Peyer's patch (tissue), 4 donors: ENCODE measurements at places on chromosomes 11 and 22. TPM values are rescaled to one million over a fixed set of nuclear protein-coding genes. Genes with fewer than 3 reads are reported as not detected.
A peak's percentile ranks its signal among the peaks of the same experiment; 100 is the strongest.

Gene TCN1
- not detected for total RNA-seq

Gene RTN4RL2
- total RNA-seq: not detected

Gene KRTAP5-11
- total RNA-seq: not detected

Gene PTDSS2
- total RNA-seq: 29.7 TPM

Gene GGTLC2
- total RNA-seq: not detected

Gene KCNJ11
- total RNA-seq: not detected

Gene RAB38
- total RNA-seq: 3.7 TPM

GRCh38 chr11:115552151-115552772 is 48.0 kb upstream of the CADM1 start:
- no peaks in the 10 kb centered on the region for H3K36me3 ChIP-seq
- H3K4me1 ChIP-seq: no peaks in the 10 kb centered on the region
- H3K27ac ChIP-seq: no peak overlapping the region
- DNase-seq: no peak
- no peaks in the 10 kb centered on the region for H3K27me3 ChIP-seq
- no peak overlapping the region for H3K4me3 ChIP-seq

DNA sequence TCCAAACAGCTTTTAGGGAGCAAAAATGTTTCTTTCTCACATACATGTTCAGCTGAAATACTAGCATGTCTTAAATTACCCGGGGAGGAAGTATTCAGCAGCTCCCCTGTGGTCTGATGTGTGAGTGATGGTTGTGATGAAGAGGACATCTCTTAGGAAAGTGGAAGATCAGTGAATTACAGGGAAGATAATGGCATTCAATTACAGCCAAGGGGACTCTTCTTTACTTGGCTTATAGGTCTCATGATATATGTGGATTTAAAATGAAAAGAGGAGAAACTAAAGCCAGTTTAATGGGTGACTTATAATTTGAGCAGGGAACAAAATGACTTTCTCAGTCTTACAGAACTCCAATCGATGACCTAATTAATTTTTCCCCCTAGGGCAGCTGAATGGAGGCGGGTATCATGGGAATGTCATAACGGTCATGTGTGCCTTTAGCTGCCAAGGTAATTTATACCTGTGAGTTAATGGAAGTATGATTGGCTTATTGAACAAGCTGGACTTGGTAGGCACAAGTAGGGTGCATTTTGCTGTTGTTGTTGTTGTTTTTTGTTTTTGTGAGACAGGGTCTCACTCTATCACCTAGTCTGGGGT is 198.8 kb downstream of the HIPK3 start:
- no peaks in the 10 kb centered on the region for H3K36me3 ChIP-seq
- no peak overlapping the region for H3K4me3 ChIP-seq
- H3K27ac ChIP-seq: no peak overlapping the region
- H3K4me1 ChIP-seq: no peaks in the 10 kb centered on the region
- no peaks in the 10 kb centered on the region for H3K27me3 ChIP-seq

DNA sequence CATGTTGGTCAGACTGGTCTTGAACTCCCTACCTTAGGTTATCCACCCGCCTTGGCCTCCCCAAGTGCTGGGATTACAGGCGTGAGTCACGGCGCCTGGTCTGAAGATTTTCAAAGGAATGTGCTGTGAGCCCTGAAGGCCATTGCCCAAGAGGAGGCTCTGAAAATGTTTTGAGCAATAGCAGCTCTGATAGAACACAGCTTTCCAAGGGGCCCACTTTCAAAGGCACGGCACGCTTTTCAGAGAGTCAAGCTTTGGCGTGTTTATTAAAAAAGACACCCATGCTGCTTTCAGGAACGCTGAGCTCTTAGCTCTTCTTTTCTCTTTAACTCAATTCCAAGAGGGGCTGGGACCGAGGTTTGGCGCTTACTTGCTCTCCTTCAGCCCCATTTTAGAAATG is 73.8 kb upstream of the CDON start:
- no peaks in the 10 kb centered on the region for H3K27me3 ChIP-seq
- no peak overlapping the region for H3K27ac ChIP-seq
- no peak for DNase-seq
- no peak overlapping the region for H3K4me3 ChIP-seq
- H3K36me3 ChIP-seq: no peaks in the 10 kb centered on the region

DNA sequence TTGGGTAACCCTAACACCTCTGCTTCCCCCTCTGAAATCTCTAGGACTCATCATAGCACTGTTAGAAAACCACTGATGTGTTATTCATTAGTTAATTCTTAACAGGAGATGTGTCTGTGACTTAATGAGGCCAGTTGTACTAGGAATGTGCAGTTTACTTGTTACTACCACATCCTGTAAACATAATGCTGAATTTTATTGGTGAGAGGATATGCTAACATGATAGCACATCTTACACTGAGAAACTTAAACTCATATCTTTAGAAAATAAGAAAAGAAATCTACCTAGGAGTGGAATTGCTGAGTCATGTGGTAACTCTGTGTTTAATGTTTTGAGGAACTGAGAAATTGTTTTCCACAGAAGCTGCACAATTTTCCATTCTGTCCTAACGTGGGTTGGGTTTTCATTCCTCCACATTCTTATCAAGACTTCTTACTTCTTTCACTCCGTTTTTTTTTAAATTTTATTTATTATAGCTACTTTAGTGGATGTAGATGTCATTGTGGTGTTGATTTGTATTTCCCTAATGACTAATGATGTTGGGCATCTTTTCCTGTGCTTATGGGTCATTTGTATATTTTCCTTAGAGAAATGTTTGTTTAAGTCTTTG is 33.7 kb downstream of the RNF121 start:
- H3K4me1 ChIP-seq: no peaks in the 10 kb centered on the region
- H3K4me3 ChIP-seq: no peak overlapping the region
- DNase-seq: no peak
- H3K36me3 ChIP-seq: peaks cover 23% of the 10 kb centered on the region
- no peak overlapping the region for H3K27ac ChIP-seq

GRCh38 chr22:41815716-41816115 is 15.2 kb downstream of the CCDC134 start:
- H3K4me1 ChIP-seq: no peaks in the 10 kb centered on the region
- no peaks in the 10 kb centered on the region for H3K27me3 ChIP-seq
- no peaks in the 10 kb centered on the region for H3K36me3 ChIP-seq
- H3K4me3 ChIP-seq: no peak overlapping the region
- no peak for DNase-seq
- H3K27ac ChIP-seq: no peak overlapping the region

DNA sequence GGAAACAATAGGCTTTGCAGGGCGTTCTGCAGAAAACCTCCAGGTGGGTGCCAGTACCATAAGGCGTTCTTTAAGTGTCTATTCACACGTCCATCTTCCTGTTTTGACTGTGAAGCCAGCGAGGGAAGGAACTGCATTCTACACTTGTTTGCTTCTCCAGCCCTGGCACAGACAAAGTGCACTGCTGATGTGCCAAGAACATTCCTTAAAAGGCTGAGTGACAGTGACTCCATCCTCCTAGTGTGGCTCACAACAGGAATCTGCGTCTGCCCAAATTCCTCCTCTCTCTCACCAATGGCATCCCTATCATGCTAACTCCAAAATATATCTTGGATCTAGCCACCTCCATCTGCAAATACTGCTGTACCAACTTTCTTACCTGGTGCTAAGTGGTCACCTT is 407.4 kb upstream of the SYN3 start:
- H3K27me3 ChIP-seq: no peaks in the 10 kb centered on the region
- no peak overlapping the region for H3K27ac ChIP-seq
- DNase-seq: no peak
- H3K4me1 ChIP-seq: no peaks in the 10 kb centered on the region
- H3K4me3 ChIP-seq: no peak overlapping the region

DNA sequence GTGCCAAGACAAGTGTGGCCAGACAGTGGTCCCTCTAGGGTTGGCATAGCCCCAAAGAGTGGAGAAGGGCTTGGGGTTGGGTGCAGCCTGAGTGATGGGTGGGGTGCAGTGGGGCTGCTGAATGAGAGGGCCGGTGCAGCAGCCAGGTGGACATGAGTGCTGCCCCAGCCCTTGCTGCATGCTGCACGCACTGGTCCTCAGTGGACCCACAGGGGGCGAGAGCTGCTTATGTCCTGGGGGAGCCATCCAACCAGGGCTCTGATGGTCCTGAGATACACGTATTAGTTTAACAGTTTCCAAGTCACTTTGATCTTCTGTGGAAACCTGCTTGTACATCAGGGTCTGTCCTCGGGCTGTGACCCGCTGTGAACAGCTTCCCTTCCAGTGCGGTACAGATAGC is 23.9 kb upstream of the ACR start:
- no peak overlapping the region for H3K4me3 ChIP-seq
- no peak for DNase-seq
- no peak overlapping the region for H3K27ac ChIP-seq
- no peaks in the 10 kb centered on the region for H3K4me1 ChIP-seq
- H3K27me3 ChIP-seq: no peaks in the 10 kb centered on the region
- H3K36me3 ChIP-seq: no peaks in the 10 kb centered on the region

- no peaks in the 10 kb centered on the region for H3K4me1 ChIP-seq
- DNase-seq: no peak
- no peak overlapping the region for H3K27ac ChIP-seq
Observed at GRCh38 chr11:130779943-130780342, 136.3 kb downstream of the SNX19 start.

- no peaks in the 10 kb centered on the region for H3K36me3 ChIP-seq
- H3K27me3 ChIP-seq: no peaks in the 10 kb centered on the region
- peak overlapping the region; percentile 99 for H3K27ac ChIP-seq
- H3K4me3 ChIP-seq: peak overlapping the region; percentile 66
Observed at GRCh38 chr22:26671317-26672059, 14.1 kb downstream of the MIAT start.

DNA sequence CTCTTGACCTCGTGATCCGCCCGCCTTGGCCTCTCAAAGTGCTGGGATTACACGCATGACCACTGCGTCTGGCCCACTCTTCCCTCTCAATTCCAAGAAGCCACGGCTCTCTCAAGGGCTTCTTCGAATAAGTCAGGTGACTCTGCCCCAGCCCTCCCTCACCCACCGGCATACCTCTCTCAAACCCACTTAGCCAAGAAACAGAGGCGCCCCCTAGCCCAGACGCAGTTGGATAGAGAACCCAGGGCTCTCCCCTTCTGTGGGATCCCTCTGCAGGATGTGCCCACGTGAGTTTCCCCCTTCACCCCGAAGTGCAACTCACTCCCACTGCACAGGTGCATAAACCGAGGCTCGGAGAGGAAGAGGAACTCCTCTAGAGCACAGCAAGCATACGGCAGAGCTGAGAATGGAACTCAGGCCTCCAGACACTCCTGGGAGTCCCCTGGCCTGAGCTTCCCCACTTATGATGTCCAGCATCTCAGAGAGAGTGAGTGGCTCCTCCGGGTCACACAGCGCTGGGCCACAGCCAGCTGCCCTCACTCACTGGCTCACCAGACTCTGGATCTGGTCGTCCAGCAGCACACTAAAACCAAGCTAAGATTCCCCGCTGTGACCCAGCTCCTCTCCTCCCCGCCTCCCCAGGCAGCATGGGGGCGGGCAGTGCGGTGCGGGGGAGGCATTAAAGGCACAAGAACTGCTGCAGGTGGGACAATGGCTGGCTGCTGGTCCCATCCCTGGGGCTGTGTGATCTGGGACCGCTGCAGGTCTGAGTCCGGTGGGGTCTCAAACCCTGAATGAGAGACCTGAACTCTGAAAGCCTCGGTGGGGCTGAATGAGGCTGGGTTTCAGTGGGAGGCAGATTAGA is 16.8 kb upstream of the RGL4 start:
- no peaks in the 10 kb centered on the region for H3K36me3 ChIP-seq
- no peaks in the 10 kb centered on the region for H3K27me3 ChIP-seq
- no peak for DNase-seq
- no peak overlapping the region for H3K4me3 ChIP-seq
- no peaks in the 10 kb centered on the region for H3K4me1 ChIP-seq
- no peak overlapping the region for H3K27ac ChIP-seq

- no peaks in the 10 kb centered on the region for H3K4me1 ChIP-seq
- H3K27ac ChIP-seq: no peak overlapping the region
- H3K27me3 ChIP-seq: no peaks in the 10 kb centered on the region
- DNase-seq: no peak
Observed at GRCh38 chr11:16049611-16050010, 306.7 kb downstream of the SOX6 start.
